ENCODE measurements at places on chromosomes 2 and 18.
A peak's percentile ranks its signal among the peaks of the same experiment; 100 is the strongest.

DNA sequence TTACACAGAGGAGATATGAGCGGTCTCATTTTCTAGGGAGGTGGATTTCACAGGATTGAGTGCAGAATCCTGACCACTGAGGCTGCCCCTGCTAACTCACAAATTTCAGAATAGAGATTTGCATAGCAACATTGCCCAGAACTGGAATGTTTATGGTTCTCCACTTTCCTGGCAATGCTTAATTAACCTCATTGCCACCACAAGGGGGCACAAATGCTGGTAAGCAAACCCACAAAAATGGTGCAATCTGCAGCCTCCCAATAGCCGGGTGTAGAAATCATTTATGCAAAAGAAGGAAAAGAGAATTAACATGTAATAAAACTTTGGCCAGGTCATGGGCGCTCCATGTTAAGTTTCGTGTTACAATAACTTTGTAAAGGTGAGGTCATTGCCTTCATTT is 112.4 kb downstream of the CYRIA start:
- no peak for DNase-seq

DNA sequence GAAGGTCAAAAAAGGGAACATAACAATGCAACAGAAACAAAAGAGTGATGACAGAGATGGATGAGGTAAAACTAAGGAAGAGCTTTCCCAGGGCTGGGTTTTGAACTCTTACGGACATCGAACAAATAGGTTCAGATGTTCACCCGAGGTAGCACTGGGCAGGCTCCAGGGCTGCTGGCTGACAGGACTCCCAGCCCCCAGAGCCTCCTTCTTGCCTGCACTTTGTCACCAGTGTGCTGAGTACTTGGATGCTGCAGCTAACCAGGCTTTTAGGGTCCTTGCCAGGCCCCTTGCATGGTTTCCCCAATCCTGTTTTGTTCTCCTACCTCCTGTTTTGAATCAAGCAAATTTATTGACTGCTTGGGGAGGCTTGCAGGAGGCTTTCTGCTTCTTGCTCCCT is 322.9 kb downstream of the DYSF start:
- DNase-seq: no peak

GRCh38 chr2:119760237-119760955 is 674 bp downstream of the PTPN4 start:
- DNase-seq: no peak

DNA sequence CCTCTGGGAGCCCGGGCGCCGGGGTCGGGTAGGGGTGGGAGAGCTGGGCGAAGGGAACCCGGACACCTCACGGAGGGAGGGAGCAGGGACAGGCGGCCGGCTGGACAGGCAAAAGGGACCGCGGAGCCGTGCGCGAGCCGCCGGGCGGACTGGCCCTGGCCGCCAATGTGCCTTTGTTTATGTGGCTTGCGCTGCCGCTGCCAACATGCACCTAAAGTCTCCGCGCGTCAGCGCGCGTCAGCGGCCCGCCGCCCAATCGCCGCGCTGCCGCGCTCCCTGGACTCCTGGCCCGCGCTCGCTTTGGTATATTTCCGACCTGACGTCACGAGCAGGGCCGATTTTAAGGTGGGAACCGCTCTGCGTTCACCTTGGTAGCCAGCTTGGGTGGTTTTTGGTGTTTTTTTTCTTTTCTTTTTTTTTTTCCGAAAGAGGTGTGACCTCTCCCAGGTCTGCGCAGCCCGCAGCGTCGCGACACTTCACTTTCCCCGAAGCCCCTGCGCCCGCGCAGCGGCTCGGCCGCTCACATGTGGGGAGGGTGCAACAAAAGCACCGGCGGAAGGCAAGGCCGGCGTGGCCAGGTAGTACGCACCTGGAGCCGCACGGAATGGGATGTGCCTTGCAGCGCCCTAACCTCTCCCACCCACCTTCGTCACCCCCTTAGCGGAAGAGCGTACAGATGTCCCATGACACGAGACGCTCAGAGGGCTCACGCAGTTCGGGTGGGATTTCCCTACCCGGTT is at the start of gene NR4A2:
TSS of gene NR4A2 (minus strand) at position 188 of the 740 bp plus-strand sequence. CDS start 2,535 bp downstream, outside the sequence.
- DNase-seq: peak; percentile 87

- DNase-seq: no peak
These were observed 157.4 kb downstream of the DTNA start for GRCh38 chr18:34867520-34867919.

Data from stimulated activated CD8-positive, alpha-beta memory T cell treated with anti-CD3 and anti-CD28 coated beads, Interleukin-12 subunit alpha, Interleukin-12 subunit beta, amount 100 ng/mL, for 1 hour (primary cell).